ENCODE measurements at places on chromosomes 2 and 18. TPM values are rescaled to one million over a fixed set of nuclear protein-coding genes. Genes with fewer than 3 reads are reported as not detected.

DNA sequence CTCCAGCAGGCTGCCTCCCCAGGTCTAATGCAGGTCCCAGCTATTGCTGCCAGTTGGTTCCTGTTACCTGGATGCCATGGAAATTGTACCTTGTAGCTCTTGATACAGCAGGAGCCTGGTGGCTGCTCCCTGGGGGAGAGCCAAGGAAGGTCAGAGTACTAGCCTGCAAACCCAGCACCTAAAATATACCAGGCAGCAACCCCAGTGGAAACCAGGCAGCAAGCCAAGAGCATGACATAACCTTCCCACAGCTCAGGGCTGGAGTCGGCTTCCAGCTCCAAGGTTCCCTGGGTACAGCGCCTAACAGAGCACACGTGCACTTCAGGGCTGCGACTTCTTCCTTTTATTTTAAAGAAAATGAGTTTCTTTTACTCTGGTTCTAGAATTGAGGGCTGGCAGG, 30.3 kb downstream of the TNP1 start:
- DNase-seq = no peak

DNA sequence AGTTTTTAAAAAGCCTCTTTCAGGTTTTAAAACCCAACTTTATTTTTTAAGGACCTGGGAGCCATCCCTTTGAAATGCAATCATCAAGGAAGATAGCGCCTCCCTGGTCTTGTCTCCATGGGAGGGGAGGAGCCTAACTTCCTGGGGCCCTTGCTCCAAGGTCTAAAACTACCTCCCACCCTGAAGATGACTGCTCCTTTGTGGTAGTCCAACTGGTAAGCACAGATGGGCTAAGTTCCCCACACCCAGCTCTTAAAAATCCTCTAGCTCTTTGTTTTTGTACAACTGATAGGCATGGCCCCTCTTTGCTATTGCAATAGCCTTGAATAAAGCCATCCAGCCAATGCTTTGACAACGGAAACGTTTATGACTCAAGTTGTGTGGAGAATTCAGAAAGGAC, 716.8 kb downstream of the CBLN2 start:
- no peak for DNase-seq

- no peak for DNase-seq
Observed at GRCh38 chr2:120390381-120391055, 44.6 kb downstream of the INHBB start.

DNA sequence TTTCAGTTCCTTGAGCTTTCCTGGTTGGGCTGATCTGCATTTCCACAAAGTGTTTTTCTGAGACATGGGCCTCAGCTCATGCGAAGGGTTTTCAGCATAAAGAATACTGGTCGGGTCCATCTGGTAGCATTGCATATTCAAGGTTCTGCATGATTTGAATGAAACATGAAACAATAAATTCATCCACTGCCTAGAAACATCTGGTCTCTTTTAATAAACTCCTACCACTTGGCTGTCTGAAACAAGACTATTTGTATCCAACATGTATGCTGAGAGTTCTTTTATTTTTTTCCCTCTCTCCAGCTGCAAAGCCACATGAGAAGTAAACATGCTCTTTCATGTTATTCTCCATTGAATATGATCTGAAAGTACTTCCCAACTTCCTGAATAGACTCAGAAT, 314.9 kb upstream of the SOX11 start:
- no peak for DNase-seq

DNA sequence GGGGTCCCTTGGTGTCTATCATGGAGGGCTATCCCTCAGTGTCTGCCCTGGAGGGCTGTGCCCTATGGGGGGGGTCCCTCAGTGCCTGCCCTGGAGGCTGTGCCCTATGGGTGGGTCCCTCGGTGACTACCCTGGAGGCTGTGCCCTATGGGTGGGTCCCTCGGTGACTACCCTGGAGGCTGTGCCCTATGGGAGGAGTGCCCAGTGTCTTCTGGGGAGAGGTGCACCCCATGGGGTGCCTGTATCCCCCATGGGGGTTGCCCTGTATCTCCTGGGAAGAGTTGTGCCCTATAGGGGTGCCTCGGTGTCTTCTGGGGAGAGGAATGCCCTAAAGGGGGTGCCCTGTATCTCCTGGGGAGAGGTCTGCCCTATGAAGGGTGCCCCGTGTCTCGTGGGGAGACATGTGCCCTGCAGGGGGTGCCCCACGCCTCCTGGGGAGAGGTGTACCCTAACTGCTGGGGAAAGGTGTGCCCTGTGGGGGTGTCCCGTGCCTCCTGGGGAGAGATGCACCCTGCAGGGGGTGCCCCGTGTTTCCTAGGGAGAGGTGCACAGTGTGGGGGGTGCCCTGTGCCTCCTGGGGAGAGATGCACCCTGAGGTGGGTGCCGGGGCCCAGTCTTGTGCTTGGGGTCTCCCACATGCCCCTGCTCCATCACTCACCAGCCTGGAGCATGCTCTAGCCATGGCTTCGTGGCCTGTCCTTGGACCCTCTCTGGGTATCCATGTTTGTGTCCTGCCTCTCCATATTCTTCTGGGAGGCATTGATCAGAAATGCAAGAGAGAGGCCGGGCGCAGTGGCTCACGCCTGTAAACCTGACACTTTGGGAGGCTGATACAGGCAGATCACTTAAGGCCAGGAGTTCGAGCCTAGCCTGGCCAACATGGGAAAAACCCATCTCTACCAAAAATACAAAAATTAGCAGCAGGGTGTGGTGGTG, 215.6 kb downstream of the HDAC4 start:
- DNase-seq = no peak

Gene MRPL33
- 248 TPM for total RNA-seq

DNA sequence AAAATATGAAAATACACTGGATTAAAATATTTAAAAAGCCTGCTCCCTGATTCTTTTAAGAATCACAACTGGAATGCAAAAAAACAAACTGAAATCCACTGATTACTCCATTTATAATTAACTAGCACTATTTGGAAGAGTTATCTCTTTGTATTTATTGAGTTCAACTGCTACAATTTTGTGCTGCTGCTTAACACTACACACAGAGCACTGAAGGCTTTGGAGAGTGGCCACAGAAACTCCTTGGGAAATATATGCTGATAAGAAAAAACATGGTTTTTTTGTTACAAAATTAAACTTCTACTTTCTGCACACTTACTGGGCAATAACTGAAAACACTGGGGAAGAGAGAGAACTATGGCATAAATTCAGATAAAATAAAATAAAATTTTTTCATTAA, 19.8 kb upstream of the BZW1 start:
- no peak for DNase-seq

Gene FTCDNL1
- 2.1 TPM for total RNA-seq

Gene LINC00305
- not detected for total RNA-seq

GRCh38 chr2:8239531-8240088, 442.2 kb upstream of the ID2 start:
- DNase-seq = no peak

GRCh38 chr2:80971-81736, 34.8 kb upstream of the FAM110C start:
- no peak for DNase-seq

GRCh38 chr2:240205772-240206171, 65.3 kb upstream of the OTOS start:
- DNase-seq = no peak

Gene IL1R2
- 1.2 TPM for total RNA-seq

GRCh38 chr2:188078534-188078933, 213.1 kb upstream of the GULP1 start:
- DNase-seq = no peak

DNA sequence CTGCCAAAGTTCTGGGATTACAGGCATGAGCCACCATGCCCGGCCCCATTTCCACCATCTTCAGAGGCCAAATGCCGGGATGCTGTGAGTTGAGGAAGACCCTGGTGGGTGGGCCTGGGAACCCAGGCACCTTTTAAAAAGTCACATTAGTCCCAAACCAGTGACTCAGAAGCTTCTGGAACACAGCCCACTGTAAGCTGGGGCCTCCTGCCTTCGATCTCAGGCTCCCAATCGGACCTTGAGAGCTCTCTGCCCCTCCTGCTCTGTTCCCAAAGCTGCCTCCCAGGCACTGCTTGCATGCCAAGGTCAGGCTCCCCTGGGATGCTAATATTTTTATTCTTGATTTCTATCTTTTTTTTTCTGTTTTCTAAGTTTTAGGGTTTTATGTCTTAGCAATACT, 4.2 kb downstream of the ADCY3 start:
- no peak for DNase-seq

Gene TWSG1
- total RNA-seq = 16.7 TPM

Gene DAPL1
- not detected for total RNA-seq

Gene RIT2
- not detected for total RNA-seq

Gene PDE1A
- total RNA-seq = 41.1 TPM

GRCh38 chr18:9886005-9886348, 204 bp downstream of the TXNDC2 start:
- no peak for DNase-seq

- DNase-seq = no peak
Observed at GRCh38 chr2:150142561-150142960, 344.9 kb downstream of the RND3 start.

Gene CFAP221
- not detected for total RNA-seq

- no peak for DNase-seq
Observed at GRCh38 chr2:41927581-41928264, 120.1 kb upstream of the PKDCC start.

DNA sequence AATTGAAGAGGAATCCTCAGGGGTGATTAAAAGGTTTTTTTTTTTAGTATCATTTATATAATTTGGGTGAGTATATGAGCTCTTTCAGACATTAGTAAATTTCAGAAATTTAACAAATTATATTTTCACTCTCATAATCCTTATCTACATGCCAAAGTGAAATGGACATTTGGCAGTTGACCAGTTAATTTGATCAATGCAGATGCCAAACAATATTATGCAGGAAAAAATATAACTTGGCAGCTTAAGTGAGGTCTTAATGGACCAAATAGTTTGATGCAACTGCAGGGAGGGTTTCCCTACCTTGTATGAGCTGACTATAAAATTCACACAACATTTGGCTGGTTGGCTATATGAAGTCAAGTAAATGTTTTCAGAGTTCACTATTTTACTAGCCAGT, 185.2 kb downstream of the CCDC102B start:
- no peak for DNase-seq

DNA sequence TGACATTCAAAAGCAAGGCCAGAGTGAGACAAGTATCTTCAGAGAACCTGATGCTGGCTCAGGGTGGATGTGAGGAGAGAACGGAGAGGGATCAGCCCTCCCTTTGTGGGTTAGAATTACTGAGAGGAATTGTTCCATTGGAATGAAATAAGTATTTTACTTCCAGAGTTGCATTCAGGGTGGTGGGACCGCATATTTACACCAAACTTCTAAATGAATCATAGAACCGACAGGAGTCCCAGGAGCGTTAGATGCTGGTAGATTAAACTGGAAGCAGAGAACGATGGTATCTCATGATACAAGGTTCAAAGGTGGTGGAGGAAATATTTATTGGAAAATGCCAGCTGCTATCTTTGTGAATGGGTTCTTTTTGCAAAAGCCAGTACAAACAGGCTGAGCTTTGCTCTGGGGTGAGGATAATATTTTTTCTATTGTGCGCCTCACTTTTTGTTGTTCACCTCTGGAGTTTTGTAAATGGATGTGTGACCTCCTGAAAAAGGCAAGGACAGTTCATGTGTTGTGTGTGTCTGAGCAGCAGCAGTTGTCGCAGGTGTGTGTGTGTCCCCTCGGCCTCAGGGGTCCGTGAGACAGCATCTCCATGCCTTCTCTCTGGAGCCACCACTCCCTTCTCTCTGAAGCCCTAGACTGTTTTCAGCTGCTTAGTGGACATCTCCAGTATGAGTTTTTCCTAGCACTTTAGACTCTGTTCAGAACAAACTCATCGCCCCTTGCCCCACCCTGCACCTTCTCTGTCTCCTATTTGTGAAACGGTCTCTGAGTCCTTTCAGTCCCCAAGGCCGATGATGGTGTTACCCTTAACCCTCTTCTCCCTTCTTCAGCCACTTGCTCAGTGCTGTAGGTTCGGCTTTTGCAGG, 17.8 kb downstream of the MTCL1 start:
- no peak for DNase-seq

- DNase-seq = no peak
Observed at GRCh38 chr2:80126596-80127189, 177.9 kb downstream of the LRRTM1 start.

- DNase-seq = no peak
Observed at GRCh38 chr2:102313025-102313424, 1.7 kb downstream of the IL1RL1 start.

GRCh38 chr18:79418642-79419041, 22.9 kb downstream of the NFATC1 start:
- no peak for DNase-seq

Gene C18orf54
- total RNA-seq = 4.8 TPM

DNA sequence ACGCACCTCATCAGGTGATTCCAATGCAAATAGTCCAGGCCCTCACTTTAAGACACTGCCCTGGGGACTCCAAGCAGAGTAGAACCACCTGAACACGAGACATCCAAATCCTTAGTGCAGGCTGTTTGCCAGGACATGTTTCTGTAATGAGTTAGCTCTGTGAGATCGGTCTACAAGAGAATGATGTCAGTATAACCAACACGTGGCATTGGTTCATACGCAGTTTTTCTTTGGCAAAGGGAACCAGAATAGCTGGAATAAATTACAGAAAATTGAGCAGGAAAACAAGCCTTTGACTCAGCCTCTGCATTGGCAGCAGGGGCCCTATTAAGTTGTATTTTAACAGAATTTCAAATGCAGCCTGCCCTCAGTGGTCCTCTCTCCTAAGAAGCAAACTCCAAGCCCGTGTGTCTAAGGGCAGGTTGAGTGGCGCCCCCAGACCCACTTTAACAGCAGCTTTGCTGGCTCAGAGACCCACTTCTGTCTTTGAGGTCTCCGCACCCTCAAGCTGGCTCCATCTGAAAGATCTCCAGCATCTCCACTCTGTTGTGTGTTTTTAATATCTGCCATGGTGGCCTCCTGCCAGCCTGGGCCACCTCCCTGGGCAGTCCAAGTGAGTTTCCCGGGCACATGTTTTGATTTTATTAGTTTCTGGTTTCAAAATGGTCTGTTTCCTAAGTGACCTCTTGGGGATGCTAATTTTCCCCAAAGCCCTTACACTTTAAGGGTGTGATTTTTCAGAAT, 61.3 kb downstream of the ALPK2 start:
- DNase-seq = no peak

GRCh38 chr18:65983750-65984149, 232.9 kb downstream of the CDH7 start:
- no peak for DNase-seq

All from NCI-H460 (cell line).